Smooth muscle cell of the brain vasculature (primary cell): ENCODE measurements at places on chromosomes 11 and 22.

- DNase-seq = no peak
These were observed 1.2 kb upstream of the ARHGEF12 start for GRCh38 chr11:120334894-120335462.

- DNase-seq = no peak
These were observed 838 bp downstream of the WNT11 start for GRCh38 chr11:76205252-76206076.

DNA sequence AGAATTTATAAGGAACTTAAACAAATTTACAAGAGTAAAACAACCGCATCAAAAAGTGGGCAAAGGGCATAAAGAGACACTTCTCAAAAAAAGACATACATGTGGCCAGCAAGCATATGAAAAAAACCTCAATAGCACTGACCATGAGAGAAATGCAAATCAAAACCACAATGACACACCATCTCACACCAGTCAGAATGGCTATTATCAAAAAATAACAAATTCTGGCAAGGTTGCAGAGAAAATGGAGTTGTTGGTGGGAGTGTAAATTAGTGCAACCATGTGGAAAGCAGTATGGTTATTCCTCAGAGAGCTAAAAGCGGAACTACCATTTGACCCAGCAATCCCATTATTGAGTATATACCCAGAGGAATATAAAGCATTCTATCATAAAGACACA is 866.8 kb upstream of the TENM4 start:
- no peak for DNase-seq

DNA sequence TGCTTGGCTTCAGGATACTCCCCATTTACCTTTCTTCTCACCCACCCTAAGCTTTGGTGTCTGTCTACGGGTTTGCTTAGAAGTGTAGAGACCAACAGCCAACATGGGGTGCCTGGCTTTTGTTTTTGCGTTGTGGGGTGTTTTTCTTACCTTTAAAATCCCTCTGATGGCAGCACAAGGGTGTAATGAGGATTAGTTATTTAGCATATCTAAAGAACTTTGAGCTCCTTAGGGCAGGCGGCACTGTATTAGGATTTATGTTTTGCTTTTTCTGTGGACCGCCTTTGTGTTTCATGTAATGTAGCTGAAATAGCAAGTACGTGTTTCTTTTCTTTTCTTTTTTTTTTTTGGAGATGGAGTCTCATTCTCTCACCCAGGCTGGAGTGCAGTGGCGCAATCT is 8.9 kb downstream of the AP2A2 start:
- DNase-seq = no peak

GRCh38 chr11:8204596-8204995 is 35.8 kb upstream of the RIC3 start:
- no peak for DNase-seq

DNA sequence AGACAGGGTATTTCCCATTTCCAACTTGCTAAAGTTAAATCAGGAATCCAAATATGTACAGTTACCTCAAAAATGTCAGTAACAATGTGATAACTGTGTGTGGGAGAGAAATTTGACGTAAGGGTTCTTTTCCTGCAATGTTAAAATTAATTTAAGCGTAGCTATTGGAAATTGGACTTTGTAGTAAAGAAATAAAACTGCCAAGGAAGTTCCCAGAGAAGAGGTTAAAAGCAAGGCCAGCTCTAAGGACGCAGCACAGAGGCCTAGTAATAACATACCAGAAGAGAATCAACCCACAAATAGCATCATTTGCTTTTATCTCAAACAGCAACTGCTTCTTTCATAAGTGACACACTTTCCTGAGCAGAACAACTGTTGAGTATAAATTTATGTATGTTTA is 36.8 kb upstream of the GRIA4 start:
- DNase-seq = no peak

- peak; percentile 35 for DNase-seq
These were observed 260.4 kb upstream of the ARHGAP20 start for GRCh38 chr11:110972640-110973039.

DNA sequence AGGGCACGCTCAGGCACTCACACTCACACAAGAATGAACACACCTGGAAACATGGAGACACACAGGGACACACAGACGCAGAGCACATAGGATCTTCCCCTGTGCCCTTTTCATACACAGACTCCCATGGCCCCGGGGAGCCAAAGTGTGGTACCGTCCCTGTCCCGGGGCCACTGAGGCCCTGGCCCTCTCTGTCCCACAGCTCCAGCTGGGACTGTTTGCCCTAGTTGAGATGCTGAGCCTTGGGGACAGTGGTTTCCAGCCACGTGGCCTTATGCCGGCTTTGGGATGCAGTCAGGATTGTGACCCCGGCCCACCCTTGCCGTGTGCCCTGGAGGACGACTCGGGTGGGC is 100.7 kb downstream of the BCR start:
- no peak for DNase-seq

GRCh38 chr11:130128626-130129025 is 31.0 kb upstream of the ST14 start:
- no peak for DNase-seq

- DNase-seq = no peak
These were observed 91.5 kb downstream of the GRIK4 start for GRCh38 chr11:120603071-120603470.

- DNase-seq = no peak
These were observed 46.1 kb downstream of the CDKN1C start for GRCh38 chr11:2839395-2839943.

DNA sequence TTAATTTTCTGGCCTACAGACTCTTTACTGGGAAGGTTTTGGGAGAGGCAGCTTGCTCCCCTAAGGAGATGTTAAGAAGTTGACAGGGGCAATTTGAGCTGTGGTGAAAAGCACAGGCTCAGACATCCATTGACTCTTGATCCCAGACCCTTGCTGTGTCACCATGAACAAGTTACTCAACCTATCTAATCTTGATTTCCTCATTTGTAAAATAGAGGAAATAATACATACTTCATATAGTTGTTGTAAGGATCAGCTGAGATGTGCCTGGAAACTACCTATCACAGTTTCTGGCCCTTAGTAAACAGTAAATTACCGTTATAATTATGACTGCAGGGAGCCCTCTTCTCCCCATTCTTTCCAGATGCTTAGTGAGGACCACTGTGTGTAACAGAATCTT is 16.6 kb upstream of the SCGB1D4 start:
- no peak for DNase-seq

DNA sequence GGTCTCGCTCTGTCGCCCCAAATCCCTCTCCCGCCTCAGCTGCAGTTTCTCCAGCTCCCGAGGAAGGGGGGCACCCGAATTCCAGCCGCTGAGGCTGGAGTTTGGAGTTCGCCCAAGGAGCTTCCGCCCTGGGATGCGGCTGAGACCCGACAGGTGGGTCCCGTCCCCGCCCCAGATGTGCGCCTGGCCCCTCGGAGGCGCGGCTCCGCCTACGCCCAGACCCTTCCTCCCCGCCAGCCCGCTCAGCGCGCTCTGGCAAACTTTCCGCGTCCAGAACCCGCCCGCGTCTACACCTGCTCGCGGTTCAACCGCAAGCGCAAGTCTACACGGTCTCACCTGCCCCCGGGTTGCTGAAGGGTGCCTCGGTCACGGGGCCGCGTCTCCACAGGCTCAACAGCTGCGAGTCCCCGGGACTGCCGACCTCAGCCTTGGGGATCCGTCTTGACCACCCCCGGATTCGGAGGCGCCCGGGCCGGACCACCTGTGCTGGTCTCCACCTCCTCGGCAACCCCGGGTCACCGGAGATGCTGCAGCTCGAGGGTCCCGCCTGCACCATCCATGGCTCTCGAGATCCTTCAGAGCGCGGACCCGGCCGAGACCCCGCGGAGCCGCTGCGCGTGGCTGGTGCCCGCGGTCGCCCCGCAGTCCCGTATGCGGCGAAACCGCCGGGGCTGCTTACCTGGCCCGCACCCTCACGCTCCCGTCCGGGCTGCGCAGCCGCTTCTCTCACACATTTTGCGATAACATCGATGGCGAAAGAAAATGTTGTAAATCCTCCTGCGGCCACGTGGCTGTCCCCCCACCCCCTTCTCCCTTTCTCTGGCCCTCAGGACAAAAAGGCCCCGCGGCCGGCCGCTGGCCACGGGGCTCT is 63.6 kb downstream of the NFAM1 start:
- DNase-seq = no peak

GRCh38 chr22:19079691-19080090 is 42.5 kb downstream of the DGCR2 start:
- DNase-seq = no peak

DNA sequence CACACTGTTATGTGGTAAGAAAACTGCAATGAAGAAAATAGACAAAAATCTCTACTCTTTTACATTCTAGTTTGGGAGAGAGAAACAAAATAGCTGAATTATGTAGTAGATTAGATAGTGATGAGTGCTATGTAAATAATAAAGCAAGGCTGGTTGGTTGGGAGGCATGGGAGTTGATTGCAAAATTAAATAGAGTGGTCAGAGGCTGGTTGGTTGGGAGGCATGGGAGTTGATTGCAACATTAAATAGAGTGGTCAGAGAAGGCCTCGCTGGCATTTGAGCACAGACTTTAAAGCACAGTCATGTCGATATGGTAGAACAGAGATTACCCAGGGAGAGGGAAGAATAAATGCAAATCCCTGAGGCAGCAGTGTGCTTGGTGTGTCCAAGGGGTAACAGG is 22.4 kb downstream of the SIK2 start:
- DNase-seq = no peak

- DNase-seq = no peak
These were observed 47.9 kb upstream of the SNX19 start for GRCh38 chr11:130964058-130964792.

DNA sequence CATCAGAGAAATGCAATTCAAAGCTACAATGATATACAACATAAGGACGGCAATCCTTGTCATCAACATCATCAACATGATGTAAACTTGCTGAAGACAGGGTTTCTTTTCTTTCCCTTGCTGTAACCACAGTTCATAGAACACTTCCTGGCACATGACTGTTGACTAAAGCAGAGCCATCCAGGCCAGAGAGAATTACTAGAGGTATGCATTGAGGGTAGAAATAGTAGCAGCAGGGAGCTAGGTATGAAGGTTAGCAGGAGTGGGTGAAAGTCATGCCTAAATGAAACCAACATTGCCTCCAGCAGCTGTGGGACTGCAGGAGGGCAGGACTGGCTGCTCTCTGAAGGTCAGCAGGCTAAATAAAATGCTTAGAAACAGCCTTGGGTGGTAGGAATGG is 103.7 kb downstream of the LRRC32 start:
- DNase-seq = no peak

GRCh38 chr11:57457643-57458023 is 2.7 kb upstream of the RTN4RL2 start:
- no peak for DNase-seq

DNA sequence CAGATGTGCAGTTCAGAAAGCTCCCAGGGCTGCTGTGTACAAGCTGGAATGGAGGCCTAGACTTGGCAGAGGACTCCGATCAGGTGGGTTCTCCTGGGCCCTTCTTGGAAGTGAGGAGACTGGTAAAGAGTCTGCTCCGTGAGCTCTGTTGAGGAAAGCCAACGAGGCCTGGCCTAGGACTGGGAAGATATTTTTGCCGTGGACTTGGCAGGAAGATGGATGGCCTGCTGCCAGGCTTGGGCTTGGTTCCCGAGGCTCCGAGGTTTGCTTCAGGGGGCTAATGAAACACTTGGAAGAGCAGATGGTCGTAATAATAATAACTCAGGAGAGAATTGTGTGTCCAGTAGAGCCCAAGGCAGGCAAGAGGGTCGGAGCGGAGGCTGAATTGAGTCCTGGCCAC is 3.9 kb downstream of the GALR3 start:
- DNase-seq = no peak

DNA sequence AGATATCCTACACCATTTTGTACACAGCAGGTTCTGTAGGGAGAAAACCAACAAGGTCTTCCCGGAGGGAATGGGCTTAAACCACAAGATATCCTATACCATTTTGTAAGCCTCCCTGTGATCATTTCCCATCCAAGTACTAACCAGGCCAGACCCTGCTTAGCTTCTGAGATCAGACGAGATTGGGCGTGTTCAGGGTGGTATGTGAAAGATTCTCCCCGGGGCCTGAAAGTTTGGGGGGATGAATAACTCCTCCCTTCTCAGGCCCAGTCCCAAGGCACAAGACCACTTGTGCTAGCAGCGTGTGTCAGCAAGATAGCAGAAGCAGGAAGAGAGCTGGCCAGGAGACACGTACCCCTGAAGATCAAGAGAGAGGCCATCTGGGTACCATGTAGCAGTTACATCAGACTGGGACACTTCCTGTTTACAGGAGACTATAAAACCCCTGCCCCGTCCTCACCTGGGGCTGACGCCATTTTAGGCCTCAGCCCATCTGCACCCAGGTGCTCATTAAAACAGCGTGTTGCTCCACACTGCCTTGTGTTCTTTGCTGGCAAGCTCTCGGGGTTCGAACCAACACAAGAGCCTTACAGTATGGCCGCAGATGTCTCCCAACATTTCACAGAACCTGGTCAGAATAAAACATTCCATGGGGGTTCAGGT is 17.3 kb downstream of the MIF start:
- DNase-seq = no peak

DNA sequence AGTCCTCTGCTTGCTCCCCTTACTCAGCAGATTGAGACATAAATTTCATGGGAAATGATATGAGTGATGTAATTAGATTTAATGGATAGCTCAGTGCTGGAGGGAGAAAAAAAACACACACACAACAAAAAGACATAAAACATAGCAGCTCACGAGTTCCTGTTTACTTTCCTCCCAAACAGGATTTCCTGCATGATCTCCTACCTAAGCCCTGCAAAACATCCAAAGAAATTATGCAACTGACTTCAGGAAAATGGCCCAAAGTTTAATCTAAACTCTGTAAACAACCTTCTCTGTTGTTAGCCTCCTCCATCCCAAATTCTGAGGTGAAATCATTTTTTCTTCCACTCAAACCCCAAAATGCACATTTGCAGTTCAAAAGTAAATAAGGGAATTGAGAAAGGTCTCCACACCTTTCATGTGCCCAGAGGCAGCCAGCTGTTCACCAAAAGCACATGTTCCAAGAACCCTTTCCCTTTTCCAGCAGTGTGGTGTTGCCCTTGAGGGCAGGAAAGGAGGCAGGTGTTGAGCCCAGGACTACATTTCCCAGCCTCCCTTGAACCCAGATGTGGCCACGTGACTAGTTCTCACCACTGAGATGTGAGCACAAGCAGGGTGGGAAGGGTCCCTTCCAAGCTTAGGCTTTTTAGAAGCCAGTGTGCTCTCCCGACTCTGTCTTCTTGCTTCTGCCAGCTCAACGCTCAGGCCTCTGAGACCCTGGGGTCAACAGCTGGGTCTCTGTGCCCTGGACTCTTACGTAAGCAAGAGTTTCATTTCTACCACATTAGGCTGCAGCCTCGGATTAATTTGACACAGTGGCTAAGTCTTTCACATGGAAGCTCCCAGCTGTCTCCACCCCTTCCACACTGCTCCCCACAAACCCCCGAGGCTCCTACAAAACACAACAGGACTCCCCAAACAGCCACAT is 301.2 kb downstream of the CTTN start:
- DNase-seq = no peak

GRCh38 chr11:28657378-28658030 is 549.3 kb downstream of the METTL15 start:
- DNase-seq = no peak
